Osteoblast (primary cell): ENCODE measurements at places on chromosomes 7 and 10.
A peak's percentile ranks its signal among the peaks of the same experiment; 100 is the strongest.

DNA sequence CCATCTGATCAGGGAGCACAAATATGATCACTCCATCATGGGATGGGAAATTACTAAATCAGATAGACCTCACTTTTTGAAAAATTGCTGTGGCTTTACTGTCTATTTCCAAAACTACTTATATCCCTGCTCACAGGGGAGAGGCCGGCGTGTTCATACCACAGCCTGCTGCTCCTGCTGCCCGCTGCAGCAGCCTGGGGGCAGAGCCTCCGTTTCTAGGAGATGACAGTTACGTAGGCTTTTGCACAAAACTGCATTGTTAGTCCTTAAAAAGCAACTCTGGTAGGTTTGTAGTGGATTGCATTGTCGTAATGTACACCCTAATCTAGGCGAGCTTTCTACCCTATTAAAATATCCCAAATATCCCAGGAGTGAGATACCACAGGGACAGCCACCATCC lies 203.7 kb downstream of the EBF3 start:
- no peak overlapping the region for H3K27ac ChIP-seq
- no peaks in the 10 kb centered on the region for H3K36me3 ChIP-seq
- DNase-seq = peak; percentile 80
- H3K4me3 ChIP-seq = no peak overlapping the region

GRCh38 chr10:70954381-70955176 lies 66.2 kb upstream of the PCBD1 start:
- no peaks in the 10 kb centered on the region for H3K4me1 ChIP-seq
- H3K27ac ChIP-seq = no peak overlapping the region
- H3K36me3 ChIP-seq = no peaks in the 10 kb centered on the region
- no peak overlapping the region for H3K4me3 ChIP-seq
- DNase-seq = no peak

DNA sequence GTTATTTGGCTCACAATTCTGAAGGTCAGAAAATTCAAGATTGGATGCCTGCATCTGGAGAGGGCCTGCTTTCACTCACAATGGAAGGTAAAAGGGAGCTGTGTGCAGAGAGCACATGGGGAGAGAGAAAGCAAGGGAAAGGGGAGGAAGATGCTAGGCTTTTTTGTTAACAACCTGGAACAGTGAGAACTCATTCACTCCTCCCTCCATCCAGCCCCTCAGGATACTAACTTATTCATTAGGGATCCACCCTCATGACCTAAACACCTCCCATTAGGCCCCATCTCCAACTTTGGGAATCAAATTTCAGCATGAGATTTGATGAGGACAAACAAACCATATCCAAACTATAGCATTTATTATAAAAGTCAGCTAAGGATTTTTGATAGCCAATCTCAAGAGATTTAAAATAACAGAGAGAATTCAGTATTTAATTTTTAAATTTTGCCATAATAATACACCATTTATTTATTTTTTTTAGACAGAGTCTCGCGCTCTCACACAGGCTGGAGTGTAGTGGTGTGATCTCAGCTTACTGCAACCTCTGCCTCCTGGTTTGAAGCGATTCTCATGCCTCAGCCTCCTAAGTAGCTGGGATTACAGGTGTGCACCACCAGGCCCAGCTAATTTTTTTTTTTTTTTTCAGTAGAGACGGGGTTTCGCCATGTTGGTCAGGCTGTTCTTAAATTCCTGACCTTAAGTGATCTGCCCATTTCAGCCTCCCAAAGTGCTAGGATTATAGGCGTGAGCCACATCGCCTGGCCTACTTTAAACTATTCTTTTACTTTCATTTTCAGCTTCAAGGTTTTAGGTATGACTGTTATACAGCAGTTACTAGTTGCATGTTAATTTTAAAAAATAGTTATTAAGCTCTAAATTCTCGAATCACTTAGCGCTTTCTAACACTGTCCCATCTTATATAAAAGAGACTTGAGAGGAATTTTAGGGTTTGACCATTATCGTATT lies 20.3 kb upstream of the ETV1 start:
- no peak overlapping the region for H3K4me3 ChIP-seq
- no peaks in the 10 kb centered on the region for H3K36me3 ChIP-seq
- H3K4me1 ChIP-seq = no peaks in the 10 kb centered on the region
- no peak overlapping the region for H3K27ac ChIP-seq

DNA sequence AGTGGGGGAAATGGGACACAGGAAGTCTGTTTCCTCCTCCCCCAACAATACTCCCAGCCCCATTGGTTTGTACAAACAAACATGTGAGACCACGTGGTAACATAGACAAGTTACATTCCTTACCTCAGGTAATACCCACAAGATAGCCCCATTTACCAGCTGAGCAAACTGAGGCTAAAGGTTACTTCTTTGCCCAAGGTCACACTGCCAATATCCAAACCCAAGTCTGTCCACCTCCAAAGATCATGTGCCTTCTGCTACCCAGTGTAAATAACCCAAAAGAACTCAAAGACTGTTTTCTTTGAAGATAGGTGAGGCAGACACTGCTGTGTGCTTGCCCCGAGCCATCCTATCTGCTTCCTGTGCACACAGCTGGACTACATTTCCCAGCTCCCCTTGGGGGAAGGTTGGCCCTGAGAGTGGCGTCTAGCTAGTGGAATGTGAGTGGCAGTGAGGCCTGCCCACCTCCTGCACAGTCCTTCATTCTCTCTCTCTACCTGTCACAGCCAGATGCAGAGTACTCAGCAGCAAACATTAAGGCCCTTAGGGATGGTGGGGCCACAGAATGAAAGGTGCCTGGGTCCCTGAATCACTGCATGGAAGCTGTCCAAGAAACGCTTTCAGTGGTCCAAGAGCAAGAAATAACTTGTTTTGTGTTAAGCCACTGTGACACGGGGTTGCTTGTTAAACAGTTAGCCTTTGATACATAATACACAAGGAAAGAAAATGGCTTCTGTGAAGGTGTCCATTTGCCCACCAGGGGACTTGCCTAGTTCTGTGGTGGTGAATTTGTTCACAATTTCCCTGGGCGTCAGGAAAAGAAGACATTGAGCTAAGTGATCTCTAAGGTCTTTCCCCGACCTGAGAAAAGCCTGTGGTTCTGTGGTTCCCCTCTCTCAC lies 257.7 kb upstream of the NFE2L3 start:
- no peak for DNase-seq
- peaks cover 9% of the 10 kb centered on the region for H3K27me3 ChIP-seq
- H3K27ac ChIP-seq = no peak overlapping the region
- peaks cover 9% of the 10 kb centered on the region for H3K4me1 ChIP-seq
- no peak overlapping the region for H3K4me3 ChIP-seq
- H3K36me3 ChIP-seq = no peaks in the 10 kb centered on the region

- no peaks in the 10 kb centered on the region for H3K36me3 ChIP-seq
- H3K4me1 ChIP-seq = peaks cover 23% of the 10 kb centered on the region
- peak; percentile 96 for DNase-seq
- H3K4me3 ChIP-seq = peak overlapping the region; percentile 50
- H3K27me3 ChIP-seq = no peaks in the 10 kb centered on the region
Observed at GRCh38 chr7:157309988-157310668, 26.7 kb upstream of the DNAJB6 start.

DNA sequence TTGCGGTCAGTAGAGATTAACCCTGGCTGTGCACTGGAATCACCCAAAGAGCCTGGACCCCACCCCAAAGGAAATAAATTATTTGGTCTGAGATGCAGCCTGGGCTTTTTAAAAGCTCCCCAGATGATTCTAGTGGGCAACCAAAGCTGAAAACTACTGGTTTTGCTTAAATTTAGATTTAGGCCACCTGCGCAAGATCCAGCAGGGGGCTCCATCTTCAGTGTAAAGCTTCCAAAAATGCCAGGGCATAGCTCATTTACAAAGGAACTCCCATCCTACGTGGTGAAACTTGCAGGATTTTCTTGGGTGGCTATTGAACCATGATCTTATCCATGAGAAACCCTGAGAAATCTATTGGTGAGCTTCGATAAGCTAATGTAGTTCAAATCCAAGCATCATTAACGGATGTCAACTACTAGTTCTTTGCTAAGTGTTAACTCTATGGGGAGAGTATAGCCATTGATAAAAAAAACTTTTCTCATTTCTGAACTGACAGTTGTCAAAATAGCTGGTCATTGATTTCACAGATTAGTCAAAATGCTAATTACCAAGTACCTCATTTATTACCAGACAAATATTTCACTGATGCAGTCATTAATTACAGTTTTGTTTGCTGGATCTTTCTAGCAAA lies 315.3 kb downstream of the LHFPL3 start:
- no peak overlapping the region for H3K27ac ChIP-seq
- no peaks in the 10 kb centered on the region for H3K27me3 ChIP-seq
- H3K4me3 ChIP-seq = no peak overlapping the region
- peak; percentile 14 for DNase-seq

DNA sequence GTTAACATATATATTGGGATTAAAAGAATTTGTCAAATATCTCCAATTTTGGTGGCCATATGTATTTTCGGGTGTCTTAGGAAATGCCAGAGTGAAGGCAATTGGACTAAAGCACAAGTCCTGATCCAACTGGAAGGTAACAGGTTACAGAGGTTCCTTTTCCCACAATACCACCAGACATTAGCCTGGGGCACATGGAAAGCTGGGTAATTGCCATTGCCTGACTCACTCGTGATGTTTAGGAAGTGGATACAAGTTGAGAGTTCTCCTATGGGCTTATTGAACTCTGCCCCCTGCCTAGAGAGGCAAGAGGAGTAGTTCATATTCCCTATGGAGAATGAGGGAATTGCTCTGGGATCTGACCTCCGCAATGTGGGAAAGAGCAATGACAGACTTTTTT lies 5.7 kb downstream of the DNAH11 start:
- H3K27ac ChIP-seq = no peak overlapping the region
- H3K4me3 ChIP-seq = no peak overlapping the region
- no peak for DNase-seq
- H3K27me3 ChIP-seq = peaks cover 12% of the 10 kb centered on the region
- no peaks in the 10 kb centered on the region for H3K36me3 ChIP-seq

- DNase-seq = no peak
- no peaks in the 10 kb centered on the region for H3K27me3 ChIP-seq
- no peak overlapping the region for H3K27ac ChIP-seq
Observed at GRCh38 chr7:140604760-140605159, 35.9 kb downstream of the DENND2A start.

GRCh38 chr10:3978174-3978573 lies 193.2 kb upstream of the KLF6 start:
- H3K4me3 ChIP-seq = no peak overlapping the region
- no peaks in the 10 kb centered on the region for H3K27me3 ChIP-seq

DNA sequence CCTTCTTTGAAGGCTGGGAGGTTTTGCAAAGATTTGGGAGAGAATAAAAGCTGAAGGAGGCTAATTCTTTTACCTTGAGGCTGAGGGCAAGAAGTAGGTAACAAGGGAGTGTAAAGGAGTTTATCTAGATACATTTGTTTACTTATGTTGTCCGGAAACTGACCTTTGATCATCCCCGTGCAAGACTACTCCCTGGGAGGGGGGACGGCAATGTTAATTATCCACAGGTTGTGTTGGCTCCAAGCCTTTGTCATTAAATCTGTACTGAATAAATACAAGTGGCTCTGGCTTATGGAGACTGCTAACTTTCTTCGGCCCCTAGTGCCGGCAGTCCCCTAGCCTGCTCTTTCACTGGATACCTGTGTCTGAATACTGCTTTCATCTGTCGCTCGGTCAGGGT lies 1250.6 kb upstream of the LRRTM3 start:
- no peak overlapping the region for H3K27ac ChIP-seq
- no peak overlapping the region for H3K4me3 ChIP-seq
- H3K36me3 ChIP-seq = no peaks in the 10 kb centered on the region

- no peak overlapping the region for H3K4me3 ChIP-seq
- no peak overlapping the region for H3K27ac ChIP-seq
- no peak for DNase-seq
- no peaks in the 10 kb centered on the region for H3K36me3 ChIP-seq
- no peaks in the 10 kb centered on the region for H3K27me3 ChIP-seq
- H3K4me1 ChIP-seq = peaks cover 28% of the 10 kb centered on the region
Observed at GRCh38 chr7:90717296-90718060, 121.4 kb downstream of the CDK14 start.

- no peaks in the 10 kb centered on the region for H3K36me3 ChIP-seq
- DNase-seq = no peak
- no peak overlapping the region for H3K4me3 ChIP-seq
- H3K27ac ChIP-seq = no peak overlapping the region
Observed at GRCh38 chr10:107033799-107034422, 130.6 kb downstream of the SORCS1 start.

DNA sequence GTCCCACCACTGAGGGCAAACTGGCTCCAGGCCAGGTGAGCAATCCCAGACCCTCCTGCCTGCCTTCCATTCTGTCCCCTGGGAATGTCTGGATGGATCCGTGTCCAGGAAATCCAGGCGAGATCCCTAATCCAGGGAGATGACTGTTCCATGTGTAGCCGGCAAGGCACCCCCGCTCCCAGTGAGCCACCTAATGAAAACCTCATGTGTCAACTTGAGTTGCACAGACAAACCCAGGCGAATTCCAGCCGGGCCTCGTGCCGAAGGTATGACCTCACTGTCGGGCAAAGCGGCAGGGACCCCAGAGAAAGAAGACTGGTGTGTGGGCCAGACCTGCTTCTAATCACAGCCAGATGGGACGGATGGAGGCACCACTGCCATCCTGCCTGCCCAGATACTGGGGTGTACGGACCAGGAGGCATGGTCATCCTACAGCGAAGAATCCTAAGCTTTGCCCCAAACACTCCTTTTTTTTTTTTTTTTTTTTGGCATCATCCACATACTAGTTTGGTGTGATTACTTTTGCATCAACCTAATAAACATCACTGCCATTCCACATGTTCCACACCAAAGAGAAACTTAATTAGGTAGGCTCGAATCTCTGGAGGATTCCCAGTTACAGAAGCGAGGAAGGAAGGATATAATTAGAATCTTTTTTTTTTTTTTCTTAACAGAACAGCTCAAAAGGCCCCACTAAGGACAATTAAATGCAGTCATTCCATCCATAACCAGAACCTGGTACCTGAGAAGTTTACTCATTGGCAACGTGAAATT lies 313.1 kb downstream of the CALN1 start:
- no peaks in the 10 kb centered on the region for H3K27me3 ChIP-seq
- peak; percentile 85 for DNase-seq
- H3K4me1 ChIP-seq = peaks cover 17% of the 10 kb centered on the region
- H3K36me3 ChIP-seq = no peaks in the 10 kb centered on the region
- H3K27ac ChIP-seq = peak overlapping the region; percentile 94
- H3K4me3 ChIP-seq = peak overlapping the region; percentile 42

DNA sequence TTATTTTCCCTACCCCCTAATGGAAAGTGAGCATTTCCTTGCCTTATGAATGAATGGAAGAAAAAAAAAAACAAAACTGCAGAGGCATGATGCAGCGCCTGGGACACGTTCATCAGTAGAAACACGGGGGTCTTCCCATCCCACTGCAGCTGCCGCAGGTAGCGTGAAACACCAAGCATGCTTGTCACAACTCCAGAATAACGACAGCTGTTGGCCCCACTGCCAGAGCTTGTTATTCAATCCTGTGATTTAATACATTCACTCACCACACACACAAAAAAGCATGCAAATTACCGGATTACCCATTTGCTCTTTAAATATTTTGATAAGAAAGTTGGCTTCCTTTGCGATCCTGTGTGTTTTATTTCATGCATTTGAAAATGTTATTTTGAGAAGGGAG lies 48.4 kb upstream of the GNA12 start:
- peak; percentile 78 for DNase-seq
- no peaks in the 10 kb centered on the region for H3K27me3 ChIP-seq
- H3K36me3 ChIP-seq = no peaks in the 10 kb centered on the region
- H3K4me3 ChIP-seq = no peak overlapping the region
- H3K27ac ChIP-seq = no peak overlapping the region
